ENCODE measurements at places on chromosomes 4 and X.
A peak's percentile ranks its signal among the peaks of the same experiment; 100 is the strongest.

GRCh38 chr4:112523764-112524505, 8.0 kb upstream of the NEUROG2 start:
- DNase-seq, result peak; percentile 84
- H3K4me1 ChIP-seq, result peaks cover 38% of the 10 kb centered on the region
- no peaks in the 10 kb centered on the region for H3K36me3 ChIP-seq
- peaks cover 64% of the 10 kb centered on the region for H3K27me3 ChIP-seq

- no peak for DNase-seq
- H3K27ac ChIP-seq, result no peak overlapping the region
- no peak overlapping the region for H3K4me3 ChIP-seq
These were observed 7.3 kb upstream of the CCNI start for GRCh38 chr4:77082886-77083608.

DNA sequence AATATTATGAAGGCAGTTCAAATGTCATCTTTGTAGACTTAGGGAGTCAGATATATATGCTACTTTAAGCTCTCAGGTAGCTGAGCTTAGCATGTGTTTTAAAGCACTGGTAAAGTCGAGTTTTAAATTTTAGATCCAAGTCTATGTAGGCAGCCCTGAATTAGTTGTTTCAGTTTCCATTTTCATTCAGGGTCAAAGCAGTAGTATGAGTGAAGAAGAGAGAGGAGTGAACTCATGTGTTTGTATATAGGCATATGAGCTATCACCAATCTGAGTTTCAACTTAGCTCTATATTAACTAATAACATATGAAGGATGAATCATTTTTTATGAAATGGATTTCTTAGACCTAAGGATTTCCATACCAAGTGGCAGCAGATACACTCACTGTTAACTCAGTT, 1353.4 kb downstream of the FSTL5 start:
- H3K27me3 ChIP-seq, result no peaks in the 10 kb centered on the region
- H3K4me3 ChIP-seq, result no peak overlapping the region
- H3K27ac ChIP-seq, result no peak overlapping the region
- H3K36me3 ChIP-seq, result no peaks in the 10 kb centered on the region
- no peak for DNase-seq

GRCh38 chrX:46485897-46486296, 59.3 kb downstream of the ZNF674 start:
- H3K27ac ChIP-seq, result no peak overlapping the region
- no peaks in the 10 kb centered on the region for H3K27me3 ChIP-seq
- H3K4me3 ChIP-seq, result no peak overlapping the region
- H3K36me3 ChIP-seq, result peaks cover 57% of the 10 kb centered on the region

DNA sequence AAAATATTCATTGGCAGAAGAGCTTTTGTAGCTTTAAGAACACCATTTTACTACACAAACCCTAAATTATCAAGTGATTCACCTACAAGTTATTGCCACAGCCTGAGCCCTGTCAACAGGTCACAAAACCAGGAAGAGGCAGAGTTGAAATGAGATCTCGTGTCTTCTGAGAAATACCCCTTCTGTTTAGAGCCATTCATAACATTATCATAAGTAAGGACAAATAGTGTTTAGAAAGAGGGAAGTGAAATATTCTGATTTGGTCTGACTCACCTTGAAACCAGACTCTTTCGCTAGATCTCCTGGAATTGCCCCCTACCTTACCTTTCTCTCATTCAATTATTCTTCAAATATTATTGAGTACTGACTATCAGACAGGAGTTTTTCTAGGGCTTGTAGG, 5.9 kb downstream of the ETDB start:
- H3K4me1 ChIP-seq, result no peaks in the 10 kb centered on the region
- H3K27ac ChIP-seq, result no peak overlapping the region
- no peak overlapping the region for H3K4me3 ChIP-seq
- no peak for DNase-seq
- H3K27me3 ChIP-seq, result peaks cover 15% of the 10 kb centered on the region

DNA sequence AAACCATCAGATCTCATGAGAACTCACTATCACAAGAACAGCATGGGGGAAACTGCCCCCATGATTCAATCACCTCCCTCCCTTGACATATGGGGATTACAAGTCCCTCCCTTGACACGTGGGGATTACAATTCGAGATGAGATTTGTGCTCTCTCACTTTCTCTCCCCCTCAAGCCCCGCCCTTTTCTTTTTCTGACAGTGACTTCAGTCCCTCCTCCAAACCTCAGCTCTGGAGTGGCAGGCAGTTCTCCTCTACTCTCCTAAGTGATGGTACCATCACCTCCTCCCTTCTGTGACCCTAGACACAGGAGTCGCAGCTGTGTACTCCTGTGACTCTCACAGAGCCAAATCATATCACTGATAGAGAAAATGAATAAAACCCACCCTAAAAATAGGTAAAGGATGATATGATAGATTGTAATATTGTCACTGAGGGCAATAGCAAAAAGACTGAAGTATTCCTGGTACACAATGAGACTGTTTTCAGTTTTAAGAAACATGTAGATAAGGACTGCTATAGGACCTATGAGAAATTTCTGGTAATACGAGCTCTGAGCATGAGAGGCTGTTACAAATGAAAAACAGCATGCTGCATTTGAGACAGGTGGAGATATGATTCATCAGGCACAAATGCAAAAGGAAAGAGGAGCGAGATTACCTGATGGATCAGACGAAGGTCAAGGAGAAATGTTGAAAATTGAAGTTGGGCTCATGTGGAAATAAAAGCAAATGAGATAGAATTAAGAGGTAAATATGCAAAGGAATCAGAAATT, 101.2 kb upstream of the CBLL2 start:
- no peaks in the 10 kb centered on the region for H3K4me1 ChIP-seq
- H3K27me3 ChIP-seq, result no peaks in the 10 kb centered on the region
- H3K27ac ChIP-seq, result no peak overlapping the region
- no peaks in the 10 kb centered on the region for H3K36me3 ChIP-seq
- no peak overlapping the region for H3K4me3 ChIP-seq

GRCh38 chrX:155028129-155028528, 1.5 kb downstream of the FUNDC2 start:
- DNase-seq, result peak; percentile 25
- H3K27ac ChIP-seq, result peak overlapping the region; percentile 97
- peaks cover 21% of the 10 kb centered on the region for H3K4me1 ChIP-seq
- peaks cover 8% of the 10 kb centered on the region for H3K27me3 ChIP-seq
- H3K4me3 ChIP-seq, result peak overlapping the region; percentile 87

- DNase-seq, result no peak
- peaks cover 11% of the 10 kb centered on the region for H3K27me3 ChIP-seq
- no peak overlapping the region for H3K4me3 ChIP-seq
- H3K4me1 ChIP-seq, result no peaks in the 10 kb centered on the region
- no peaks in the 10 kb centered on the region for H3K36me3 ChIP-seq
These were observed 16.2 kb downstream of the SH3RF1 start for GRCh38 chr4:169254546-169254983.

DNA sequence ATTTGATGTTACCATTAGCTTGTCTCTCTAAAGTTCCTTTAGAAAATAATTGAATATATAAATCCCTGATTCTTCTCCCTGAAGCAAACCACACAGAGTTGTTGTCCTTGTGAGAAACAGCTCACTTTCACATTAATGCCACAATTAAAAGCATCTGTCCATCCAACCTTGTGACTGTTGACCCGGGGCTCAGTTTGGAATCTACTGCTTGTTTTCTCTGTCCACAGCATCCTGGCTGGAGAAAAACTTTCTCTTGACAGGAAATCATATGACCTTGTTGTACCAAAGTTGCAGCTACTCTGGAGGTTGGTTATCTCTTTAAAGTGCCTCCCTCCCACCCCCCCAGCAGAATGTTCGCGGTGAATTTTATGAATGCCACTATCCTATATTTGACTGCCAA, 3.1 kb downstream of the PRKG2 start:
- no peak for DNase-seq
- no peaks in the 10 kb centered on the region for H3K36me3 ChIP-seq
- H3K27me3 ChIP-seq, result peaks cover 30% of the 10 kb centered on the region
- H3K4me3 ChIP-seq, result no peak overlapping the region

- DNase-seq, result no peak
- no peaks in the 10 kb centered on the region for H3K27me3 ChIP-seq
- no peaks in the 10 kb centered on the region for H3K36me3 ChIP-seq
- no peaks in the 10 kb centered on the region for H3K4me1 ChIP-seq
- no peak overlapping the region for H3K27ac ChIP-seq
These were observed 195.9 kb downstream of the CPEB2 start for GRCh38 chr4:15198070-15198727.

GRCh38 chrX:108494406-108495090, 54.9 kb downstream of the COL4A5 start:
- no peak overlapping the region for H3K4me3 ChIP-seq
- no peak for DNase-seq
- H3K36me3 ChIP-seq, result no peaks in the 10 kb centered on the region

DNA sequence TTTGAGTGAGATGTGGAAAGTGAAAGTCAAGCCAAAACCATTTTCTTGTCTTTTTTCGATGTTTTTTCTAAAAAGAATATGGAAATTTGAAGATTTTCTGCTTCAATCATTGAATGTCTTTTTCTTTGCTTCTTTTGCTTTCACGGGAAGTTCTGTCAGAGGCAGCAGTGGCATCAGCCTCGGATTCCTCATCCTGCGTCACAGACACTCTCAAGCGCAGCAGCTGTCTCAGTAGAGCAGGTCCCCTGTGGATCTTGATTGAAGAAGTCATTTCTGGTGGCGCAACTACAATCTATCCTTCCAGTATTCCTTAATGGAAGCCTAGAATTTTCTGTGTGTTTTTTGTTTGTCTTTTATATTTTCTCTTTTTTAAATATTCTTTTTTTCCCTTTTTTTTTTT, 52.7 kb upstream of the NEIL3 start:
- peaks cover 4% of the 10 kb centered on the region for H3K27me3 ChIP-seq
- DNase-seq, result no peak
- no peaks in the 10 kb centered on the region for H3K36me3 ChIP-seq

- H3K27ac ChIP-seq, result no peak overlapping the region
- no peaks in the 10 kb centered on the region for H3K27me3 ChIP-seq
- H3K36me3 ChIP-seq, result no peaks in the 10 kb centered on the region
- no peak for DNase-seq
- no peak overlapping the region for H3K4me3 ChIP-seq
These were observed 200.0 kb upstream of the NPY2R start for GRCh38 chr4:155008389-155008788.

DNA sequence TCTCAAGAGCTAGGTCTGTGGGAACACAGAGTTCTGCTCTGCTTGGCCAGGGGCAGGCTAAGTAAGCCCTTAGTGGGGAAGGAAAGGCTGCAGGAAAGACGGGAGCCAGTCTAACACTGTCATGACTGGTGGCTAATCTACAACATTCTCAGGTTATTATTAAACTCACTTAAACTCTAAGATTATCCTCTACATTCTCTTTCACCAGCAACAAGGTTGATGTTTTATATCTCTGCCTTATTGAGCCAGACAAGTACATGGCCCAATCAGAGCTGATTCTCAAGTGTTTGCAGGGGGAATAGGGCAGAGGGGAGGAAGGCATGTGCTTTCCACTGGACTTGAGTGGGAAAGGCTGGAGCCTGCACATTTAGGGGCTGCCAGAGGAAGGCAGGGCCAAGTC, 50.9 kb upstream of the FAM241A start:
- peaks cover 22% of the 10 kb centered on the region for H3K27me3 ChIP-seq
- DNase-seq, result no peak
- no peak overlapping the region for H3K4me3 ChIP-seq
- H3K4me1 ChIP-seq, result no peaks in the 10 kb centered on the region

DNA sequence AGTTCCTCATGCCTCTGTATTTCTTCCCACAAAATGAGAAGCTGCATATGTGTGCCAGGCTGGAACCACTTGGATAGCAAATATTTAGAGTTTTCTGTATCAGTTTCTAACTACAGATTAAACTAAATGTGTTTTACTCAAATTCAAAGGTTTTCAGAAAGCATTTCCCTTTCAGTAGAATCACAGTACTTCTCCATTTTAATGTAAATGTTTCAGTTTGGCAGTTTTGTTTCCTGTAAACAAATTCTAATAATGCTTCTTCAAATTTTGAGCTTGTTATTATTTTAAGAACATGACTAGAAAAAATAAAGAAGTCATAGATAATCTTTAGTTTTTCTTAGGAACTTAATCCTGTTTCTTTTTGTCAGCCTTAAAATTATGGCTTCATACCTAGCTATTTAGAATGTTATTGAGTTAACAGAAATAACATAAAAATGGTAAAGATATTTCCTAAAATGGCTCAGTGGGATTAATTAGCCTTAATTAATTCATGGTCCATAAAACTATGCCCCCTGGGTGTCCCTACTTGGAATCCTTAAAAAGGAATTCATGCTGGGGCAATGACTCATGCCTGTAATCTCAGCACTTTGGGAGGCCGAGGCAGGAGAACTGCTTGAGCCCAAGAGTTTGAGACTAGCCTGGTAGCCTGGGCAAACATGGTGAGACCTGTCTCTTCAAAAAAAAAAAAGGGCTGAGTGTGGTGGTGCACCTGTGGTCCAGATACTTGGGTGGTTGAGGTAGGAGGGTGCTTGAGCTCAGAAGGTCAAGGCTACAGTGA, 83.8 kb upstream of the GPR34 start:
- no peak for DNase-seq
- H3K4me3 ChIP-seq, result no peak overlapping the region
- H3K4me1 ChIP-seq, result no peaks in the 10 kb centered on the region
- no peaks in the 10 kb centered on the region for H3K27me3 ChIP-seq
- H3K36me3 ChIP-seq, result peaks cover 18% of the 10 kb centered on the region

DNA sequence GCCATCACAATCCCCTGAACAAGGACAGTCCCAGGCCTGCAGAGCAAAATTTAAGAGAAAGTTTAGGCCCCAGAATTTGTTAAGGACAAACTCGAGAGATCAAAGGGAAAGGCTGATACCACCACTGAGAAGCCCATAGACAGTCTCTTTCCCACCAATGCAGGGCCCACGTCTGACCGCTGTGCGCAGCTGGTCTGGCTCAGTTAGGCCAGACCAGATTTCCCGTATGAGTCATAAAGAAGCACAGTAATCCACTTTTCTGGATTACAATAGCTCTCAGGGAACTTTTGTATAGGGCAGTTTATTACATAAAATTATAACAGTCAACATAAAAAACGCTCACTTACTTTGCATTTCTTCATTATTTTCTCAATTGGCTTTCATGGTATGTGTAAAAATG, 259.5 kb downstream of the RCHY1 start:
- no peak overlapping the region for H3K4me3 ChIP-seq
- no peaks in the 10 kb centered on the region for H3K36me3 ChIP-seq
- DNase-seq, result no peak
- no peak overlapping the region for H3K27ac ChIP-seq
- no peaks in the 10 kb centered on the region for H3K4me1 ChIP-seq

DNA sequence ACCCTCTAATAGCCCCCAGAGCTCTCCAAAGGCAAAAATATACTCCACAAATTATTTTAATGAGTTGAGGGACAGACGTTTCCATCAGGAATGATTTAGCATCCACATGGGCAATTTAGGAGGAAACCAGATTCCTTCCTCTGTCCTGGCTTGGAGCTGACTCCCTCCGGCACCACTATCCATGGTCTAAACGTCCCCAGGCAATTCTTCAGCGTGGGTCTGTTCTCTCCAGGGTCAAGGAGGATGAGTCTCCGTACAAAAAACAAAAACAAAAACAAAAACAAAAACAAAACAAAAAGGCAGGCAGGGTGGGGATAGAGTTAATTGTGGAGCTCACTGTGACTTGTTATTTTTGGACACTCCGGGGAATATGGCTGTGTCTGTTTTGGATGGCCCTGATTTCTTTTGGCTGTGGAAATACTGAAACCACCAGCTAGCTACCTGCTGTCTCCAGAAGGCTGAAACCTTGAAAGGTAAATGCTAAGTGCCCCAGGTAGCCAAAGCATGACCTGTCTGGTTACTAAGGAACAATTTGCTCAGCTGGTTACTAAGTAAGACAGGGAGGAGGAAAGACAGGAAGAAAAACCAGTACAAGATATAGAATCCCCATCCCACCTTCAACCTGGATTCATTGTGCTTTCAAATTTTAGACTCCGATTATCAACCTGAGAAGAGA, 419.1 kb upstream of the LCORL start:
- no peak for DNase-seq
- H3K27ac ChIP-seq, result no peak overlapping the region
- no peaks in the 10 kb centered on the region for H3K27me3 ChIP-seq
- H3K4me1 ChIP-seq, result no peaks in the 10 kb centered on the region
- no peaks in the 10 kb centered on the region for H3K36me3 ChIP-seq
- H3K4me3 ChIP-seq, result no peak overlapping the region

Data from activated CD8-positive, alpha-beta T cell treated with anti-CD3 and anti-CD28 coated beads, Interleukin-2, amount 10 ng/mL, durations not matched to agents 7 days and 5 days (primary cell).